Activated CD4-positive, alpha-beta T cell treated with anti-CD3 and anti-CD28 coated beads, Interleukin-2, amount 50 U/mL, for 24 hours (primary cell): ENCODE measurements at places on chromosomes 12 and 14.

DNA sequence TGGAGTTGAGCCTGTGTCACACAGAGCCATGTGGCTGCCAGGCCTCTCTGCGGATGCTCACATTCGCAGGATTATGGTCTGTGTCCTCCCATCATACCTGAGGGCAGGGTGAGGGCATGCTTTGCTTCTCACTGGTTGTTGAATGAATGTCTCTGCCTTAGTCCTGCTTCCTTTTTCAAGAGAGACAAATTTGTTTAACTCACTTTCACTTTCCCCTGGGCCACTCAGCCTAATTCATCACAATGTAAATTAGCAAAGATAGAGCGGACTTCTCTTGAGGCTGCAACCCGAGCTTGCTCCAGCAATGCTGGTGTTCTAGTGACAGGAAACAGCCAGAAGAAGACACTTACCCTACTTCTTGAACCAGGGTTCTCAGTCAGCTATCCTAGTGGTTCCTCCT, 35.5 kb upstream of the PAX9 start:
- no peak for DNase-seq

DNA sequence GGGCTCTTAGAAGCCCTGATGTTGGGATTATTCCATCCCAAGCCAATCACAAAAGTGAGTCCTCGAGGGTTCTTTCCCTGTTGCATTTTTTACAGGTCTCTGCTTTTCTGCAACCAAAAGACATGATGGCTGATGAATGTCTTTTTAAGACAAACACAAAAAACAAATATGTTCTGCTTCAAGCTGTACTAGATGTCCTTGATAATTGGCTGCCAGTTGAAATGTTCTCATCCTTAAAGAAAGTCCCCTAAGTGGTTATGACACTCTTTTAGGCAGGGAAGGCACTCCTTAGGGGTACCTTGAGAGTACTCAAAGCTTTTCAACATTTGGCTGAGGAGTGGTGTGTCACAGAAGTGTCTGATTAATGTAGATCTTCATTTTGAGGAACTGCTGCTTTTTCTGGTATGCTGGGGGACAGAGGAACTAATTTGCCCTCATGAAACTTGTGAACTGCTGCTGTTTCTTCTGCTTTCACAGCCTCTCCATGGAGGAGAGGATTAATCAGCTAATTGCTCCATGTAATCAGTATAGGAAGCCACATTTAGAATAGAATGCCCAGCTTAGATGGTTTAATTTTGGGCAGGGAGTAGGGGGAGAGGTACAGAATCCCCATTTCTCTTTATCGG, 22.8 kb upstream of the IGF1 start:
- no peak for DNase-seq

DNA sequence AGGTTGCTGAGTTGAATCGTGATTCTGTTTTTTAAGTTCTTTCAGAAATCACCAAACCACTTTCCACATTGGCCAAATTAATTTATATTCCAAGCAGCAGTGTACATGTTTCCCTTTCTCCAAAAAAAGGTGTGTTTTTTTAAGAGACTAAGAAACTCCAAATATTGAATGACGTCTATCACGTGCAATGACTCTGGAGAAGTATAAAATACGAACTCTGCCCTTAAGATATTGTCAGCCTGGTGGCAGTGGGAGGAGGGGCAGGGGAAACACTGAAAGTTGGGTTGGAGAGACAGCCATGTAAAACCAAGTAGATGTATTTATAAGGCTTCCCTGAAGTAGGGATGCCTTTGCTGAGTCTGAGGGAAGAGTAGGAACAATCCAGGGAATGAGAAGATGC, 50.1 kb upstream of the DHRS4 start:
- DNase-seq: no peak

GRCh38 chr14:99321236-99321925, 49.4 kb upstream of the BCL11B start:
- DNase-seq: no peak

DNA sequence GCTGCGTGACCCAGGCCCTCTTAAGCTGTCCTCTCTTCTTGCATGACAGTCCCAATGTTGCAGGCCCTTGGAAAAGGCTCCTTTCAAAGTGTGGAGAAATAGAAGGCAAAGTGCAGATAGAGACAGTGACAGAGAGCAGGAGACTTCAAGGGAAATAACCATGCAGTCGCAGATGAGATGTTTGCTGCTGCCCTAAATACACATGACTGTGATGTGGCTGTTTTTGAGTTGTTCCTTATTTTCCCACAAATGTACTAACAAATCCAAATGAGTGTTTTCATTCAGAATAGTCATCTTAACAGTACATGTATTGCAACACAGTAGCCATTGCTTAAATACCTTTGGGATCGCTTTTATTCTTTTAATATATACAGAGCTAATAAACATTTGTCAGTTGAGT, 101.6 kb downstream of the SLC15A5 start:
- DNase-seq: no peak

GRCh38 chr14:50103558-50103957, 12.8 kb downstream of the VCPKMT start:
- no peak for DNase-seq

DNA sequence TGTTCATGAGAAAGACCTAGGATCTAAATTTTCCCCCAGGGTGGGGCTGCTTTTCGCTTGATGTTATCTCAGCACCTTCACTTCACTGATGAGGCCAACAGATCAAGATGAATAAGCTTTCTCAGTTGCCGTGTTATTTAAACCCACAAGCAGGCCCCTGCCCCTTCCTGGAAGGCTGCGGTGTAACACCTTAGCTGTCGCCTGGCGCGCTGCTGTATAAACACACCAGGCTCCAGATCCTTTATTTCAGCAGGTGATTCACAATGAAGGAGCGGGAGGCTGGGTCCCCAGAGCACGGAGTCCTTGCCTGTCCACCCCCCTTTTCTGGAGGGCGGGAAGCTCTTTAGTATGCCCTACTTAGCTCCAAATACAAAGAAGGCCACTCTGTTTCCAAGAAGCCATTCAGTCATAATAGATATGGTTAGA, 515.4 kb downstream of the FUT8 start:
- peak; percentile 73 for DNase-seq

DNA sequence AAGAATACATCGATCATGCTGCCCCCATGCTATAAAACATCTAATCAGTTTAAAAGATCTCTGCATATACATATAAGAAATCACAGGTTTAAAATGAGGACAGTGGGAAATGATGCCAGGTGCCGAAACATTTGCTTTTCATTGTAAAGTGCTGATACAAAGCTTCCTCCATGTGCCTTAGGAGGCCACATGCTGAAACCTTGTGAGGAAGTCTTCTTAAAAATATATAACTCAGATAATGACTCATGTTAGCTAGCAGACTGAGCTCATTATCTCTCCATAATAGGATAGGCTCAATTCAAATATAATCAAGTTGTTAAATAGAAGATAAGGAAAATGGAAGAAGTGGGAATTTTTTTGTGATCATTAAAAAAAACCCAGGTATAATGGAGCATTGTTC, 65.9 kb downstream of the RFX4 start:
- no peak for DNase-seq

DNA sequence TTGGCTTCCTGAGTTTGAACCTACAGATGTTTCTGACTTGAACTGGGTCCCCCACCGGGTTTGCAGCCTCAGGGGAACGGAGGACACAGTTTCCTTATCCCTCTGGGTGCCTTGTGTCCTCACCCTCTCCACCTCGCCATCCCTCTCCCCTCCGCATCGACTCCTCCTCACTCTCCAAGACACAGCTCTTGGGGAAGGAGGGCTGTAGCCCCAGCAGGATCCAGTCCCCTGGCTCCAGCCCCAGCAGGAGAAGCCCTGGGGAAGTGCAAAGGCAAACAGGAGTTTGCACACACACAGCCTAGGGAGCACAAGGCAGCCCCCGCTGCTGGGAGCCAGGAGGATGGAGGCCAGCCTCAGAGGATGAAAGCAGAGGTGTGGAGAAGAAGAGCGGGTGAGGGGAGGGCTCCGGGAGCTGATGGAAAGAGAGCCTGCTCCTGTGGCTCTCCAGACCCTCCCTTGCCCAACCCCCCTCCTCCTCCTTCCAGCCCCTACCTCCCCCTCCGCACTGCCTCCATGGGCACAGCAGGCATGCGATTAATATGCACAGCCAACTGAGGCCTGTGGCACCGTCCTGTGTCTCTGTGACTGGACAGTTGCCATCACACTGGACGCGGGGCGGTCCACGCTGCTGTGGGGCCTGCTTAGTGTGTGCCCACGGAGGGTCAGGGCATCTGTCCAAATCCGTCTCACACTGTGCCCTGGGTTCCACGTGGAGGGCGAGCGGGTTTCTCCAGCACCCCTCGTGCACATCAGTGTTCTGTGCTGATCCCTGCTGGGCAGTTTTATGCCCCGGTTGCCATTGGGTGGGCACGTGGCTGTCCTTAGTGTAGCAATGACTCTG, 193.7 kb upstream of the DIO3 start:
- no peak for DNase-seq

GRCh38 chr12:92122941-92123779, 22.5 kb downstream of the BTG1 start:
- DNase-seq: no peak

DNA sequence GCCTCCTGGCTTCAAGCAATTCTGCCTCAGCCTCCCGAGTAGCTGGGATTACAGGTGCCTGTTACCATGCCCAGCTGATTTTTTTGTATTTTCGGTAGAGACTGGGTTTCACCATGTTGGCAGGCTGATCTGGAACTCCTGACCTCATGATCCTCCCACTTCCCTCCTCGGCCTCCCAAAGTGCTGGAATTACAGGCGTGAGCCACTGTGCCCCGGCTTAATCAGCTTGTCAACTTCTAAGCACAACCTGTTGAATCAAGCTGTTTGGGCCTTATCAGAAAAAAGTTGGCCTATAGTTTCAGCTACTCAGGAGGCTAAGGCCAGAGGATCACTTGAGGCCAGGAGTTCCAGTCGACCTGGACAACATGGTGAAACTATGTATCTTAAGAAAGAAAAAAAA, 7.9 kb downstream of the MARK3 start:
- DNase-seq: no peak
